ENCODE measurements at places on chromosomes 7 and 10. TPM values are rescaled to one million over a fixed set of nuclear protein-coding genes. Genes with fewer than 3 reads are reported as not detected.

DNA sequence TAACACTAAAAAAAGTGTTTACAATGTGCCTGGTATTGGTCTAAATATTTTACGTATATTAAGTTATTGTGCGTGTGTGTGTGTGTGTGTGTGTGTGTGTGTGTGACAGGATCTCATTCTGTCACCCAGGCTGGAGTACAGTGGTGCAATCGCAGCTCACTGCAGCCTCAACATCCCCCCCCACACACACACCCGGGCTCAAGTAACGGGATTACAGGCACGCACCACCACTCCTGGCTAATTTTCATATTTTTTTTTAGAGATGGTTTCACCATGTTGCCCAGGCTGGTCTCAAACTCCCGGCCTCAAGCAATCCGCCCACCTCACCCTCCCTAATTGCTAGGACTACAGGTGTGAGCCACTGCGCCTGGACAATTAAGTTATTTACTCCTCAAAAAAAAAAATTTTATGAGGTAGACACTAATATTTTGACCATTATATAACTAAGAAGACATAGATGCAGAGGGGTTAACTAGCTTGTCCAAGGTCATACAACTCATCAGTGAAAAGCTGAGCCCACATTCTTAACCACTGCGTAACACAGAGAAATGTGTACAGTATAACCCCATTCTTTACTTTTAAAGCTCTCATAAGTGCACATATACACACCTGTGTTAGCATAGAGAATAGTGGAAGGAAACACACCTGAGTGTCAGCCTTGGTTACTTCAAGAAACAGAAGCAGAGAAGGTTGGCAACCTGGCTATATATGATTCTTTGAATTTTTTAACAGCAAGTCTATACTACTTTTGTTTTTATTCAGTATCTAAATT lies 35.0 kb downstream of the DNAJC12 start:
- no peak for DNase-seq

GRCh38 chr7:70893971-70894715 lies 237.8 kb upstream of the GALNT17 start:
- DNase-seq = no peak

The CNTNAP2 gene
- 5.9 TPM for total RNA-seq

The SUN3 gene
- 0.31 TPM for total RNA-seq

The CCZ1B gene
- 60.6 TPM for total RNA-seq

DNA sequence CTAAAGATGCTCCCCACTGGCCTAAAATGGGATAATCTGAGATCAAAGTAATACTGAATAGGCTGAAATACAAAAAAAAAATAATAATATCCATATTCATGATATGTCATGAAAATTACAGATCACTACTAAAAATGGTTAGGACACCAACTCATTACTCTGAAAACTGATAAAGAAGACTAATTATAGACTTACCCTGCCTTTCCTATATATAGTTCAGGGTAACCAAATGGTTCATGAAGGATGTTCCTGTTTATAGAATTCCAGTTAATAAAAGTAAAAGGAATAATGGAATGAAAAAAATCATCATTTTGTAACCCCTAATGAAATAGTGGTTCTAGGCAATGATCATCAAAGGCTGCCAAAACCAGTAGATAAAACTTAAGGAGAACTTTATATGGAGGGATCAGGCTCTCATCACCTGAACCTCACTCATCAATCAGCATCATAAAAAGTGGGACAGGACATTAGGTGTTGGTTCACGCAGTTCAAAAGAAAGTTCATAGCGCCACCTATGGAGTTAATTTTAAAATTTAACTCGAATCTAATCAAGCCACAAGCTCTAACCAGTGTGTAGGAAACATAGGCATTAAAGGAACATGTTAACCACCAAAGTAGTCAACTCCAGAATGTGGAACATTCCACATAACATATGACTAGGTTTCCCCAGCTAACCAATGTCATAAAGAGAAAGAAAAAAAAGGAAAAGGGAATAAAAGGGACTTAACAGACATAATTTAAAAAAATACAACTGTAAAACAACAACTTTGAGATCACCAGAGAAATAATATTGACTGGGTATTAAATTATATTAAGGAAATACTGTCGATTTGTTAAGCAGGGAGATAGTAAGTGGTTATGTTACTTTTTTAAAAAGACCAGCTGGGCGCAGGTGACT lies 35.7 kb downstream of the P4HA1 start:
- DNase-seq = no peak

The MYPN gene
- total RNA-seq = 0.93 TPM

The CALML3 gene
- total RNA-seq = 0.09 TPM

GRCh38 chr7:134059921-134060320 lies 67.2 kb upstream of the LRGUK start:
- no peak for DNase-seq

The PUS7 gene
- 8.3 TPM for total RNA-seq

DNA sequence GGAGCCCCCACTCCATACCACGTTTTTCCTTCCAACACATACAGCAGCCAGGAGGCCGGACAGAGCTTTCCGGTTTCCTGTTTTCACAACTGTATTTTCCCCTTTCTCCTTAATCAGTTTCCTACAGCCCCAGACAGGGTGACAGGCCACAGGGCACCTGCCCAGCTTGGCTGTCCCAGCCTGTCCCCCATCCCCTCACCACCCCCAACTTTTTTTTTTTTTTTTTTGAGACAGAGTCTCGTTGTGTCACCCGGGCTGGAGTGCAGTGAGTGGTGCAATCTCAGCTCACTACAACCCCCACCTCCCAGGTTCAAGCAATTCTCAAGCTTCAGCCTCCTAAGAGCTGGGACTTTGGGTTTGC lies 10.3 kb upstream of the HSPB1 start:
- no peak for DNase-seq

GRCh38 chr7:112942981-112943380 lies 143.6 kb downstream of the GPR85 start:
- DNase-seq = no peak

The AP3M1 gene
- total RNA-seq = 33.7 TPM

The BTBD16 gene
- 0.60 TPM for total RNA-seq

The MAGI2 gene
- 2.7 TPM for total RNA-seq

The METTL27 gene
- total RNA-seq = 2.4 TPM

- no peak for DNase-seq
Measured at GRCh38 chr10:127135844-127136577, 60.4 kb downstream of the INSYN2A start.

GRCh38 chr10:45375716-45376231 lies 1.8 kb downstream of the ALOX5 start:
- DNase-seq = no peak

GRCh38 chr10:119976421-119976820 lies 83.9 kb downstream of the SEC23IP start:
- no peak for DNase-seq

The PNLIP gene
- total RNA-seq = not detected

GRCh38 chr7:131148258-131148657 lies 179.4 kb upstream of the MKLN1 start:
- no peak for DNase-seq

The PRSS2 gene
- not detected for total RNA-seq

The MORN4 gene
- total RNA-seq = 2.7 TPM

DNA sequence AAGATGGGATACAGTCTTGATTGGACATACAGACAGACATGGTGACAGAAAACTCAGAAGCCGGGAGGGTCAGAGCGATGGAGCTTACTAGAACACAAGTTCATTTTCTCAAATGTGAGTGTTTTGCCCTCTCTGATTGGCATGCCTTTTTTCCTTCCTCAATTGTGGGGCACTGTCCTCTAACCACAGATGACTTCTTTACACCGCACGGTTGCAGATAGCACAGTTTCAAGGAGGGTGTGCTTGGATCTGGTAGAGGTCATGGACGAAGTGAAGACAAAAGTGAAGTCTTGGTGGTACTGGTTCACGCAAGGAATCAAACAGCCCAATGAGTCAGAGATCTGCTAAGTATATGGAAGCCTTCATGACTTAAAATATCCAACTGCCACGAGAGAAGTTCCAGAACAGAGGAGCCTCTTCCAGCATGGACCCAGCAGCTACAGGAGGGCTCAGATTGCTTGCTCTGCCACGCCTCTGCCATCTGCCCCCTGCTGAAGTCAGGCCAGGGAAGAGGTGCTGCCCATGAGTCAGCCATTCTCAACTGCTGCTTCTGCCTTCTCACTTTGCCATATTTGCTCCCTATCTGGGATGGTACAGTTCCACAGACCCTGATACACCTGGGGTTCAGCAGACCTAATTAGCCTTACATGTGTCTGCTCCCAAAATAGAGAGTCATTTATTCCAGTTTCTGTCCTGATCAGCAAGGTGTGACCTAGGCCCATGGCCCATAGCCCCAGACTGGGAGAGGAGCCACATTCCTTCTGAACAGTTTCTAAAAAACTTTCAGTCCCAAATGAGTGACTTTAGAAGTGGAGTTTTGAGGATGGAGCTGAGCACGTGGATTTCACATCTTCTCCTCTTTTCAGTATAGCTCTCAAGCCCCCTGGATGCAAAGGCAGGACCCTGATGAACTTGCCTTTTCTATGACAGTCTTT lies 413.8 kb downstream of the KCNMA1 start:
- DNase-seq = no peak

DNA sequence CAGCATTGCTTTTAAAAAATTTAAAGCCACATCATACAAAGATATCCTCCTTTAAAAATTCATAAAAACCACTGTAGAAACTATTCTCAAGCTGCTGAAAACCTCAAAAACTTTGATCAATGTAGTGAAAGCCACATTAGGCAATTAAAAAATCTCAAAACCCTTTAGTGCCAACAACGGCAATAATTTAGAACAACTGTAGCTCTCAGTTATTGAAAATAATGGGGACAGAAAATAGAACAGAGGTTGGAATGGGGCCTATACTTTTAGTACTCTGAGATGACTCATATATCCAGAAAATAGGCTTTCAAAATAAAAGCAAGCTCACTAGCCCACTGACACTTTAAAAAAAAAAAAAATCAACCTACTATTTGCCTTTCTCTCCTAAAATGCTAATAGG lies 87.5 kb downstream of the GSAP start:
- DNase-seq = no peak

The CYP26A1 gene
- total RNA-seq = not detected

The TPST1 gene
- total RNA-seq = 8.5 TPM

DNA sequence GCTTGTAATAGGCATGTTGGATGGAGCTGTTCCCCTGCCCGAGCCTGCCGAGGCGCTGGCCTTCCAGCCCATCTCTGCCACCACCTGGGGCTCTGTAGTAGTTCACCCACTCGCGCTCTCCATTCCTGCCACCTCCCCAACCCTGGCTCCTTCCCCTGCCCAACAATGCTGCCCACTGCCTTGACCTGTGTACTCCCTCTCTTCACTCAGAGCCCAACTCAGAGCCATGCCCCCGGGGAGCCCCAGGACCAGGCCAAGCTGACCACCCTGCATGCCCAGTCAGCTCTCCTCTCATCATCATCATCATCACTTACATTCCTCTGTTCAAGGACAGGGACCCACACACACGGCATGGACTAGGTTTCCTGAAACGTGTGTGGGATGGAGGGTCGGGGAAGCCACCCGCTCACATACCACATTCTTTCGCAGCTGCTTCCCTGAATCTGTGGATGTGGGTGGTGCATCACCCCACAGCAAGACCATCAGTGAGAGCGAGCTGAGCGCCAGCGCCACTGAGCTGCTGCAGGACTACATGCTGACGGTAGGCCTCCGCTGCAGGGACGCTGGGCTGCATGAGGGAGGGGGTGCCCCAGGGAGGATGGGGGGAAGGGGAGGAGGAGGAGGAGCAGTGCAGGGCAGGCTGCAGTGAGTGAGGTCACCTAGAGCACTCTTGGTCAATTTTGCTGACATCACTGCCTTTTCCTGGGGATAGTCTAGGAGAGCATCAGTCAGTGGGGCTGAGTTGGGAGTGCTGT lies 15.6 kb downstream of the NACAD start:
- no peak for DNase-seq

The LRIT1 gene
- not detected for total RNA-seq

DNA sequence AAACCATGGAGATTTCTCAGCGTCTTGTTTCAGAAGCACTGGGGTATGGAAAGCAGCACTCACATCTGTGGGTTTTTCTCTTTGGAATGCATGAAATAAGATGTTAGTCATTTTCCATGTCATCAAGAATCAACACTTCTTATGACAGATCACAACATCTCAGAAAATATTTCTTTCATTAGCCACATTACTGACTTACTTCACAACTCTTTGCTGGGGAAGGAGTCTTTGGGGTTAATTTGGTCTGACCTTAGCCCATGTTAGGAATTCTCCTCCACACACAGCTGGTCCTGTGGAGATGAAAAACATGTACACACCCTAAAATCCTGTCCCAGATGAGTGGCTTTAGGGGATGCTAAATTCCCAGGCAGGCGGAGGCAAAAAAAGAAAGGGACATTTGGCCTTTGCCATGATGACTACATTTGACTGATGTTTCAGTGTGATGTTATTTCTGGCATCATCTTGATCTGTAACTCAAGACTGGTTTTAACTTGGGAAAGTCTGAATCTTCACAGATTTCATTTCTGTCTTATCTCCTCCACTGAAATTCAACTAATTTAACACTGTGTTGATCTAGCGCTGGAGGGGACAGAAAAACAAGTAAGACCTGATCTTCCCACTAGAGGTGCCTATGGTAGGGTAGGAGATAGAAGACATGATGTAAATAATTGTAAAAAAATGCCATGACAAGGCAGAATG lies 363.2 kb downstream of the PRPF18 start:
- no peak for DNase-seq

DNA sequence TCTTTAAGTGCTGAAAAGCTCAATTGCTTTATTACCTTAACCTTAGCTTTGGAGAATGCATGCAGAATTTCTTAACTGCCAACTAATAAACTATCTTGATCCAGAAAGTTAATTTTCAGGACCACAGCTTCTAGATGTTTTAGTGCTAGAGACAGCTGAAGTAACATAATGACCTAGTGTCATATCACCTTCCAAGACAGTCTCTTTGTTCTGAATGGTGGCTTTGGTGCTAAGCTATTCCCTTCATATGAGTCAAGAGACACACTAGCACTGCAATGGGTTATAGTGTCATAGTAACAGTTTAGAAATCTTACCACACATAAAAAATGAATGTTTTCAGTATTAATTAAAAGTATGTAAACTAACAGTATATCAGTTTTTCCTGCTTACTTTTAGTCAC lies 115.4 kb upstream of the LRRN3 start:
- no peak for DNase-seq

The SLC26A4 gene
- total RNA-seq = 0.48 TPM

GRCh38 chr10:24784923-24785322 lies 61.2 kb upstream of the ARHGAP21 start:
- DNase-seq = no peak

DNA sequence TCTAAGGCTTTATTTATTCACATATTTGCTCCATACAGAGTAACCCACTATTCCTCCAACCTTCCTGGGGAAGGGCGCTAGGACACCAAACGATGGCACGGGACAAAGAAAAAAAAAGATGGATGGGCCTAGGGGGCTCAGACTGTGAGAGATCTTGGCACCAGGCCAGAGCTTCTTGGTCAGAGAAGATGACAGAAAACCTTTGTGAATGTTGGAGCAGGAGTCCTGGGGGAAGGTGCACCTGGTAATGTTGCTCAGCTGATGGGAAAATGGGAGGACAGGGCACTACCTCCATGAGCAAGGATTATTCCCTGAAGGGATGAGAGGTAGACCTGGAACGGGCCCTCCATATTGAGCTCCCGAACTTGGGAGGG lies 1.4 kb upstream of the SH3PXD2A start:
- no peak for DNase-seq

The SPDYE11 gene
- not detected for total RNA-seq

The HOXA4 gene
- total RNA-seq = 8.3 TPM

- no peak for DNase-seq
Measured at GRCh38 chr7:47529826-47530555, 51.9 kb downstream of the TNS3 start.

The DNAH11 gene
- total RNA-seq = 0.47 TPM

- no peak for DNase-seq
Measured at GRCh38 chr7:154364170-154364569, 312.0 kb downstream of the DPP6 start.

GRCh38 chr7:8724080-8724718 lies 290.8 kb downstream of the NXPH1 start:
- peak; percentile 78 for DNase-seq

The ENTPD1 gene
- total RNA-seq = 7.2 TPM
